ENCODE measurements at places on chromosomes 3 and 15.

DNA sequence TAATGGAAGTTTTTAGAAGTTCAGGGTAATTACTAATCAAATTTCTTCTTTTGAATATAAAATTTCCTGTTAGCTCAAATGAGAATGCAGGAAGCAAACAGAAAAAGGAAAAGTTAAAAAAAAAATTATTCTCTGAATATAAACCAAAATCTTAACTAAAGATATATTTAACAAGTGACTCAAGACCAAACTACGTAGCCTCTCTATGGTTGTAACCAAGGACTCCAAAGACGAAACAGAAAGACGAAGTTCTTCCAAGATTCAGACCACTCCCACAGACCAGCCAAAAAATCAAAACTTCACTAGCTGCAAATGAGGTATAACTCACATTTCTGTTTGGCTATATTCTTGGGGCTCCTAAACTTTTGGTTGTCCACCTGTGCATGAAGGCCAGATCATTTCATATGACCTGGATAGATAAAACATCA lies 846.5 kb upstream of the ALCAM start:
- DNase-seq: no peak

DNA sequence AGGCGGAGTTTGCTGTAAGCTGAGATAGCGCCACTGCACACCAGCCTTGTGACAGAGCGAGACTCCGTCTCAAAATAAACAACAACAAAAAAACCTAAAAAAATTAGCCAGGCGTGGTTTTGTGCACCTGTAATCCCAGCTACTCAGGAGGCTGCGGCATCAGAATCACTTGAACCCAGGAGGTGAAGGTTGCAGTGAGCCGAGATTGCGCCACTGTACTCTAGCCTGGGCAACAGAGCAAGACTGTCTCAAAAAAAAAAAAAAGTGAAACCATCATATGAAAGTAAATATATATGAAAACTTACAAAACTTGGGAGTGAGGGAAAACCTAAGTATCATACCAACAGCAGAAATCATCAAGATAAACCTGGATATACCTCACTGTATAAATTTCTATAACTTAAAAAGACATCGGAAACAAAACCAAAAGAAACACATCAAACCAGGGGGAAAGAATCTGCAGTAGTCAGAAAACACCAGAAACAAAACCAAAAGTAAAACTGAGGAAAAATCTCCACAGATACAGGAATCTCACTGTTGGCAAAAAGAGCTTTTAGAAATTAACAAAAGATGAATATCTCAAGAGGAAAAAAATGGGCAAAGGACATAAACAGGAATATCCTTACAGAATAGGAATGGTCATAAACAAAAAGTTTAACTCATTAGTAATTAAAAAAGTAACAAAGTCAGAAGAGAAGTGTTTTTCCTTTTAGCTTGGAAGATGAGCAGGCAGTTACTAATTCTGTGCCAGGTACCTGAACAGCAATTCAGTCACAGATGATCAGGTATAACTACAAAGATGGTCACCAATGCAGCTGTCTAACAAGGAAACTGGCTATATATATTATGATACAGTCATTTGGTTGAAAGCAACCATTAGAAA lies 41.3 kb downstream of the ETV5 start:
- DNase-seq: no peak

- no peak for DNase-seq
Measured at GRCh38 chr15:58081456-58081855, 15.9 kb upstream of the ALDH1A2 start.

DNA sequence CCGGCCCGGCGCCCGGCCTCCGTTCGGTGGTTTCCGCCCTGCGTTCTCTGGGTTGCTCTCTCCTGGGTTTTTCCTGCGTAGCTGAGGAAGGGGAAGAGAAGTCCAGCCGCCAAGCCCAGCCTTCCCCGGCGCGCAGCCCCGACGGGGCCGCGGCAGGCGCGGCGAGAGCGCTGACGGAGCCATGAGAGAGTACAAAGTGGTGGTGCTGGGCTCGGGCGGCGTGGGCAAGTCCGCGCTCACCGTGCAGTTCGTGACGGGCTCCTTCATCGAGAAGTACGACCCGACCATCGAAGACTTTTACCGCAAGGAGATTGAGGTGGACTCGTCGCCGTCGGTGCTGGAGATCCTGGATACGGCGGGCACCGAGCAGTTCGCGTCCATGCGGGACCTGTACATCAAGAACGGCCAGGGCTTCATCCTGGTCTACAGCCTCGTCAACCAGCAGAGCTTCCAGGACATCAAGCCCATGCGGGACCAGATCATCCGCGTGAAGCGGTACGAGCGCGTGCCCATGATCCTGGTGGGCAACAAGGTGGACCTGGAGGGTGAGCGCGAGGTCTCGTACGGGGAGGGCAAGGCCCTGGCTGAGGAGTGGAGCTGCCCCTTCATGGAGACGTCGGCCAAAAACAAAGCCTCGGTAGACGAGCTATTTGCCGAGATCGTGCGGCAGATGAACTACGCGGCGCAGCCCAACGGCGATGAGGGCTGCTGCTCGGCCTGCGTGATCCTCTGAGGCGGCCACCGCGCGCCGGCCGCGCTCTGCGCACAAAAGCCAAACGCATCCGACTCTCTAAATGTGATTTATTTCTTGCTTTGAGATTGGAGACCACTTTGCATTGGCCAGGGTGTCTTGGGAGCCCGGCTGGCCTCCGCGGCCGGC lies 727 bp downstream of the RAP2B start:
- DNase-seq: no peak

- peak; percentile 24 for DNase-seq
Measured at GRCh38 chr3:38521391-38521987, 25.3 kb downstream of the EXOG start.

DNA sequence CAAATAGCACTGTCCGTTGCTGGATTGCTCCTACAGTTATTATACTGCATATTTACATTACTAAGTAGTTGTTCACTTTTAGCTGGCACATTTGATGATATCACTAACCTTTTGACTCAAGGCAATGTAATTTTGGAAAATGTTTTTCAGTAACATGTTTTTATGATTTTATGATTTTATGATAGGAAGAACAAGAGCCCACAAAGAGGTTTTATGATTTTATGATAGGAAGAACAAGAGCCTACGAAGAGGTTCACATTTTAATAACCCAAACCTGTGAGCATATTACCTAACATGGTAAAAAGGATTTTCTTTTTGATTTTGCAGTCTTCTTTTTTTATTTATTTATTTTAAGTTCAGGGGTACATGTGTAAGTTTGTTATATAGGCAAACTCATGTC lies 172.3 kb upstream of the TPM1 start:
- no peak for DNase-seq

DNA sequence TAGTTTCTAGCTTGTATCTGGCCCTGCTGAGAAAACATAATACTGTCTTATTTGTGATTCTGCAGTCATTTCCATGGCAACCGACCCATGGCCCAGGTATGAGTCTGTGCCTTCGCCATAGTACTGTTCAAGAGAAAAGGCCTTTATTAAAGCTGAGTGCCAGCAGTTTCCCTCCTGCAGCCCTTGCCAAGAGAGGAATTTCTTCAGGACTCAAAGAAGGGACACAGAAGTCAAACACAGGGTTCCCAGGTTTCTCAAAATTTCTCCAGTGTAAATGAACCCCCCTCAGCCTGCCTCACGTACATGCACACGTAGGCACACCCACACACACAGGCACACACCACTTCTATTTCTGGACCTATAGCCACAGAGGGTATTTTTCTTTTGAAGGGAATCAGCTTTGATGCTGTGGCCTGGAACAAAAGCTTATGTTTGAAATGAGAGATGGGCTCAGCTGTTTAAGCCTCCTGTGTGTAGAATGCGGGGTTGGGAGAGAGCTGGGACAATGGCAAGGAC lies 269.2 kb downstream of the PDCD6IP start:
- DNase-seq: no peak

DNA sequence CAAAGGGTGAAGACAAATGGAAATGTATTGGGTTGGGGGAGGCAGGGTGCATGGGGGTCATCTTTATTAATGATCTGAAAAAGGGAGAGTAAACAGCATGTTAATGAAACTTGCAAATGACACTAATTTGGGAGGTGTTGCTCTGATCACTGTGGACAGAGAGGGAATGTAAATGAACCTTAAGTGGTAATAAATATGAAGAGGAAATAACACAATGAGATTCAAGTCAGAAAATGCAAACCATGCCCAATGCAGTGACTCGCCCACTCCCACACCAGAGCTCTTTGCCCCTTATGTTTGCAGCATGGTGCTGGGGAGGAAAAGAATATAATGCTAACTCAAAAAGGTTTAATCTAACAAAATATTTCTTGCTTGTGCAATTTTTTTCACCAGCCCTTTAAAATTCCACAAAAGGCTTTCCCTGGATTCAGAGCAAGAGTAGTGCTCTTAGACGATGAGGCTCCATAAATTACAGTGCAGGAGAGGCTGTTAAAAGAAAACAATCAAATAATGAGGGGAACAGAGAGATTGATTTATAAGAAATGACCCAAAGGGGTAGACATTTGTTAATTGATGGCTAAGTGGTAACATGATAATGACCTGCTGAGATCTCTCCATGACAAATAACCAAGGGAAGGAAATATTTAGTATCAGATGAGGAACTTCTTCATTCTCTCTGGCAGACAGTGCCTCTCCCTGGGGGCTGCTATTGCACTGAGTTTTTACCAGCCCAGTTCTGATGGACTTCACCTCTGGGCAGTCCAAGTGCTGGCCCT lies 210.0 kb upstream of the PPP2R3A start:
- DNase-seq: no peak

GRCh38 chr15:27965546-27965945 lies 133.6 kb downstream of the OCA2 start:
- no peak for DNase-seq

DNA sequence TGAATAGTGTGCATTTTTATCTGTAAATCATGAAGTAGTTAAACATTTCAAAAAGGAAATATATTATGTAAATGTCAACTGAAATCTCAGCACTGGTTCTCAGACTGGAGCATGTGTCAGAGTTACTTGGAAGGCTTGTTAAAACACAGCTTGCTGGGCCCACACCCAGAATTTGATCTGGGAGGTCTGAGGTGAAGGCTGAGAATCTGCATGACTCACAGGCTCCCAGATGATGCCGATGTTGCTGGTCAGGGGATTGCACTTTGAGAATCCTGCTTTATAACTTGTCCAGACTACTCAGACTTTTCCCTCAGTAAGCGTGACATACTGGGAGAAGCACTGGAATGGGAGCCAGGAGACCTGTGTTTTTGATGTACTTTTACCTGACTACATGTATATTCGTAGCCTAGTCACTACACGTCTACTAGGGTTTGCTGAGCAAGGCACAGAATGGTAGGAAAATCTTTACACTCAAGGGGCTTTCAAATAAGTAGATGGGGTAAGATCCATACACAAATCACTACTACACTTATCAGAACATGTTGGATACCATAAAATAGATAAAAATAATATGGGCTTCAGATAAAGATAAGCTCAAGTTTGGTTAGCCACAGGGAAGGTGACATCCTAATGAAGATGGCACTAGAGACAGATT lies 77.1 kb upstream of the MEX3B start:
- peak; percentile 91 for DNase-seq

DNA sequence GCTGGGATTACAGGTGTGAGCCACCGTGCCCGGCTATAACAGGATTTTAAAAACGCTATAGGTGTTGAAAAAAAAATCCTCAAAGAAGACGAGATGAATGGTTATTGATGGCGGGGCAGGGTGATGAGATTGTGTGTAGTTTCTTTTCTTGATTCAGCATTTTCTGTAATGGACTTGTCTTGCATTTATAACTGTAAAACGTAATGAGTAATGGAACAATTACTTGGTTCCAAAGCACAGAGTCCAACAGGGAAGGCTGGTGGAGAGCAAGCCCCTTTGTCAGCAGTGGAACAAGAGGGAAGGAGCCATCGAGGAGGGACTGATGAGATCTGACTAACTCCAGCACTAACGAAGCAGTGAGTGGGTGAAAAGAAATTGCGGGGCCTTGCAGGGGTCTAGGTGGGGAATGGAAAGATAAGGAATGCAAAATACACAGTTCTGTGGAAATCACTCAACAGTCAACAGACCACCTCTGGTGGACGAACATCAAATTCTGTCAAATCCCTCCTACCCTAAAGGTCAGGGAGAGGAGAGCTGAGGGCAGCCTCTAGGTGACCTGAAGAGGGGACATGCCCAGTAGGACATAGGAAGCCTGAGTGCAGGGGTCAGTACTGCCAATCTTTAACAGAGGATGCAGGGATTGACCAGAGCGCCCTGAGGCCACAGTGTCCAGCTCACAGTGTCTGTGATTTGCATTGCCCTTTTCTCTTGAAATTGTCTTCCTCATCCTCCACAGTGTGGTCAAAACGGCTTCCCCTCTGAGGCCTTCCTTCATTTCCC lies 23.1 kb upstream of the CDCP1 start:
- DNase-seq: no peak

DNA sequence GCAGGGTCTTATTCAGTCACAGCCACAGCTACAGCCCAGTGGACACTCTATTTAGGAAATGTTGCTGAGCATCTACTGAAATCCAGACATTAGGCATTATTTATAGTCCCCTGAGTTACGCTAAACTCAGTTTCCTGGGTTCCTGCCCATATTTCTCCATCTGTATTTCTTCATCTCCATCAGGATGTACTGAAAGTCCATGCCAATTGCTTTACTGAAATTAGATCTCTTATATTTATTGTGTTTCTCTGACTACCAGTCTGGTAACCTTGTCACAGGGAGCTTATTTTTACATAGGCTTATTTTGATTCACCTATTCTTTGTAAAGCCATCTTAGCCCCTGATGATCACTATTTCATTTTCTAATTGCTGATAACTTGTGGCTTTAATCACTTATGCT lies 223.9 kb downstream of the TLE3 start:
- no peak for DNase-seq

DNA sequence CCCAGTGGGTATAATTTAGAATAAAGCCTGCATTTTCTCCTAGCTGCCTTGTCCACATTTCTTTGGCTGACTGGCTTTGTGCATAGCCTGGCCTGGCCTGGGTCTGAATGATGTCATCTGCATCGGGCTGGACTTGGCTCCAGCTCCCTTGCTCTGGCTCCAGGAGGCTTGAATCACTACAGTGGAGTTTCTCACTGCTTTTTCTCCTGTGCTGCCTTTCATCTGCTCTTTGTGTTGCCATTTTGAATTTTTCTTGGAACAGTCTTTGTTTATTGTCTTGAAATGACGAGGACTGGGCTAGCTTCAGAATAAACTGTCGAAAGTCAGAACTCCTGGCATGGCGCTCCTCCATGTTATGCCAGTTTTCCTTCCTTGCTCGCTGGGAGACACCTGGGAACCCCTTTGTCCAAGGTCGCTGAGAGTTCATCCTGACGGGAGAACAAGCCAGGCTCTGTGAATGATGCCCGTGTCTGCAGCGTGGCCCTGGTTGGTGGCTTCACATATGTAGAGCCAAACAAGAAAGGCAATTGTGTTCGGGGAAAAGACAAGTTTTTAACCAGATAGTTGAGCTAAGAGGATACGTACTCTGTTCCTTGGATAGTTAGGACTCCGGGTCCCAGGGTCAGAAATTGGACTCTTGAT lies 258.9 kb downstream of the PDZRN3 start:
- DNase-seq: no peak

DNA sequence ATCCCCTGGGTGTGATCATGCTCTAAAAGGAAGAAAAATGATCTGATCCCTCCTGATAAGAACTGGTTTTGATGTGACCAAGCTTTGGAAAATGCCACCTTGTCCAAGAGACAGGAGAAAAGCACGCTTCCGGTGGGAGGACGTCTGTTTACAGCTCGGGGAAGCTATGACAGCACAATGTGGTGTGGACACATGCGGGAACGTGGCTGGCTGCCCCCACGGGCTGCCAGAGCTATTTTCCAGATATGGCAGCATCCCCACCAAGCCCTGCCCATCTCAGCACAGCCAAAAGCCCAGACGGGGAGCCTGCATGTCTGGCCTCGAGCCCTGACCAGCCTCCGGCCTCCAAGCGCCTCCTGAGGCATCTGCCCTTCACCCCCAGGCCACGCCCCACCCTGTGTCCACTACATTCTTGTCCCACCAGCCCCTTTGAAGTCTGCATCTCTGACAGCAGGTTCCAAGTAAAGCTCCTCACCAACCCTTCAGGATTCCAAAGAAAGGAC lies 63.2 kb upstream of the HRH1 start:
- DNase-seq: no peak

Data from RCC 7860 (cell line).